ENCODE measurements at places on chromosomes 5 and 9.

- DNase-seq, result no peak
Observed at GRCh38 chr5:136001466-136001981, 27.3 kb upstream of the TGFBI start.

DNA sequence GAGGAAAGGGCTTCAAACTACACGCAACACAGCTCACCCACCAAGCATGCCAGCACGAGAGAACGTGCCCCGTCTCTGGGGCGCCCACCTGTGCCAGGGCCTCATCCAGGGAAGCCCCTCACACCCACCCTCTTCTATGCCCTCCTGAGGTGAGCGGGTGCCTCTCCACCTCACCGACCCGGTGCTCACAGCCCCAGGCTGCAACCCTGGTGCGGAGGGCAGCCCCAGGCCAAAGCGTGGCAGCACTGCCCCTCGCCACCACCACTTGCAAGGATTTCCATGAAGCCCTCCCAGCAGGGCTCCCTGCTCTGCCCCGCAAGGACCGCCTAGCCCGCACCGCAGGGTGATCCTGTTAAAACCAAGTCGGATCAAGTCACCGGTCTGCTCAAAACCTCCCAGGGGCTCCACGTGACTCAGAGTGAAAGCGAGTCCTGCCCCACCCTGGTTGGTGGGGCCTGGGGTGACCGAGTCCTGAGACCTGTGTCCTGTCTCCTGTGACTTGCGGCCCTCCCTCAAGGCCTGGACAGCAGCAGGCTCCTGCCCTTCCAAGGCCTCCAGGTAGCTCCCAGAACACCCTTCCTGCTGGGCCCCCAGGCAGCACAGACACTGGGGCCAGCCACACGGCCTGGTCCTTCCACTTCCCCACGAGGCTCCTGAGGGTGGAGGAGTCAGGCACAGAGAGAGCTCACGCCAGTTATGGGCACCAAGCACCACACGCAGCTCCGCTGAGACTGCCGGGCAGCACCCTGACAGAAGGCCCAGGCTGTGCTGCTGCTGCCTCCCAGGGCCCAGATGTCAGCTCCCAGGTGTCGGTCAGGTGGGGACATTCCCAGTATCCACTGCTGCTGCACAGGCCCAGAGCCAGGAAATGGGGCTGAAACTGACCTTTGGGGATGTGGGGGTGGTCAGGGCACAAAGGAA is 12.7 kb downstream of the BRD3 start:
- DNase-seq, result no peak

DNA sequence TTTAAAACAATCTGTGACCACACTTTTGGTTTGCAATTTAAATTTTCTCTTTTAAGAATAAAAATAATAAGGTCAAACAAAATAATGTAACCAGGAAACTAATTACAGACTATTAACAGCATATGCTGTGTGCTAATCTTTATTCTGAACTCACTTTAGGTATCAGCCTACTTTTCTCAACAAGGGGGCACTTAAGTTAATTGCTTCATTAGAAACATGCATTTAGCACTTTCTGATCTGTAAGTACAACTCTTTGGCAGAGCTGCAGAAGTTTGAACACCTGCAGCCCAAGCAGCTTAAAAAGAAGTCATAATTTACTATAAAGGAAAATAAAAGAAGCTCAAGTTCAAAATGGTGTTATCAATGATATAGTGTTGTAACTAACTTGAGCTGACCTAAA is 21.7 kb downstream of the XRCC4 start:
- DNase-seq, result no peak

DNA sequence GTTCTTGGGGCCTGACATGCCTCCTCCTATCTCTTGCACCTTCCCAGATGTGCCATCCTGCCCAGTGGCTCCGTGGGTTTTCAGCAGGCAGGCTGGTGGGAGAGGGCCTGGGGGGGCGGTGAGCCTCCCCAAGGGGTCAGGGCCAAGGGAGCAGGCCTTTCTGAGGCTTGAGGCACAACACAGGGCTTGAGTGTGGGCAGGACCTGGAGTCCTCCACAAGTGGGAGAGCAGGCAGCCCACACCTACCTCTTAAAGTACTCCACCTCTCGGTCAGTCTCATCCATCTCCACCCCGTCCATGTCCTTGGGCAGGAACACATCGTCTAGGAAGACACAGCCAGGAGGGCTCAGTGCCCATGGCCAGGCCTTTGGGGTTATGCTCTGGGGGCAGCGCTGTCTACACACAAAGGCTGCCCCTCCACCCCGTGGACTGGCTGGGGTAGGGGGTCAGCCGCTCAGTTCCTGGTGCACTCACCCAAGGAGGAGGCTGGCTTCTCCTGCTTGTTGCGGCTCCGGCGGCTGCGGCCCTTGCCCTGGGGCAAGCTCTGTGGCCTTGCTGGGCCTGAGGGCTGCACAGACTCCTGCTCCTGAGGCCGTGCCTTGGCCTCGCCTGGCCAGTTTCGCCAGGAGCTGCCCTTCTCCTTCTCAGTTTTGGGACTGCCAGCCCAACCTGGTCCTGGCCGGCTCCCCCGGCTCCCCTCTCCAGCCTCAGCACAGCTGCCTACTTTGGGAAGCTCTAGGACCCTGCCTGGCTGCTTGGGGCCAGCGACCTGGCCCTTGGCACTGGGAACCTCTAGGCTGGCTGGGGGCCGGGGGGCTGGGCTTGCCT is 7.2 kb upstream of the DDX41 start:
- no peak for DNase-seq

- peak; percentile 51 for DNase-seq
Observed at GRCh38 chr9:14308853-14309145, 5.1 kb downstream of the NFIB start.

DNA sequence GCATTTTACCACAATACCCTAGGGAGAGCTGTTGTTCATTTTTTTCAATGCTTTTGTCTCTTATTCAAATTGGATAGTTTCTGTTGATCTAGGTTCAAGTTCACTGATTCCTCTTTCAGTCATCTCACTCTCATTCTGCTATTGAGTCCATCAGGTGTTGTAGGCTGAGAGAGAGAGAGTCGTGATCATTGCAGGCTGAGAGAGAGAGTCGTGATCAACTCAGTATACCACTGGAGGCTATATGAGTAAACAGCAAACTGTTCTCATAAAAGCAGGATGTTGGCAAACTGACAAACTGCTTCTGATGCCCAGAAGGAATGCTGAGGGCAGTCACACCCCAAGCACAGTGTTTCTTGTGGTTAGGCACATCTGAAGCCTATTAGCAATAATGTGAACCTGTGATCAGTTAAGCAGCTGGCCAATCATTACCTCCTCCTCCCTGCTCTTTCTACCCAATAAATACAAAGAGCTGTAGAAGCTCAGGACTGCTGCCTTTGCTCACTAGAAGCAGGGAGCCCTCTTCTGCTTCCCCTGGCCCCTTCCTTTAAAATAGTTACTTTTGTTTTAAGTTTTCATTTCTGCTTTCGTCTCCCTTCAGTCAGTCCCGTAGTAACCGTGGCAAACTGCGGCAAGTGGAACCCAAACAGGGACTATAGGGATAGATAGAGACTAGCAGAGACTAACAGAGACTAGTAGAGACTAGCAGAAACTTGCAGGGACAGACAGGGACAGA is 476.1 kb upstream of the ACO1 start:
- peak; percentile 59 for DNase-seq

DNA sequence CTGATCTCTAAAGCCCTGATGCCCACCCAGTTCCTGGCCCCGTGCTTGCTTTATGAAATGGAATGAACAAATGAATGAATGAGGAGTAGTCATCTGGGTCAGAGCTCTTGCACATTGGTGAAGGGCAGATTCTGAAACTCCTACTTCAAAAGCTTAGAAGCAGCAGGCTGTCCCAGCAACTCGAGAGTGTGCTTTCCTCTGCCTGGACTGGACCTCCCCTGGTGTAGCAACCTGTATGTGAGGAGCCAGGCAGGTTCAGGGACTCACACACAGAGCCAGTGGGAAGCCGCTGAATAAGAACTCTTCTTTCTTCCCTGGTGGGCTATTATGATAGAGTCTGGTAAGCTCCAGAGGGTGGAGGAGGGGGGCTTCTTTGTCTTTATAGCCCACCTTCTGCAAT is 396.4 kb downstream of the CDK5RAP2 start:
- DNase-seq, result no peak

GRCh38 chr5:121702682-121703081 is 149.0 kb upstream of the FTMT start:
- no peak for DNase-seq

GRCh38 chr5:141608557-141608956 is 10.2 kb downstream of the DIAPH1 start:
- peak; percentile 53 for DNase-seq

DNA sequence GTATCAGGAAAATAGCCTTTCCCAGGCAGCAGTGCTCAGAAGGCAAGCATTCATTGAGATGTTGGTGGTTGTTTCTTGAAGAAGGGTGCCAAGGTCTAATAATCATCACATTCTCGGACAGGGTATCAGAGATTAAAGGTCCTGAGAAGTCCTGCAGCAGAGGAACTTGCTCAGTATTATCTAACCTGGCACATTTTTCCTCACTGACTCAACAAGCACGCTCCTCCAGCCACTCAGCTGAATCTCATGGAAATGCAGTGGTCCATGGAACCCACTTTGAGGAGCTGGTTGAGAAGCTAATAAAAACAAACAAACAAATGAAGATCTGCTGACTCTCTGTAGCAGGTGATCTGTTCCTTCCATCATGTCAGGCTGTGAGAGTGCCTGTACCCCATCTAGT is 35.3 kb upstream of the ICE1 start:
- peak; percentile 60 for DNase-seq

DNA sequence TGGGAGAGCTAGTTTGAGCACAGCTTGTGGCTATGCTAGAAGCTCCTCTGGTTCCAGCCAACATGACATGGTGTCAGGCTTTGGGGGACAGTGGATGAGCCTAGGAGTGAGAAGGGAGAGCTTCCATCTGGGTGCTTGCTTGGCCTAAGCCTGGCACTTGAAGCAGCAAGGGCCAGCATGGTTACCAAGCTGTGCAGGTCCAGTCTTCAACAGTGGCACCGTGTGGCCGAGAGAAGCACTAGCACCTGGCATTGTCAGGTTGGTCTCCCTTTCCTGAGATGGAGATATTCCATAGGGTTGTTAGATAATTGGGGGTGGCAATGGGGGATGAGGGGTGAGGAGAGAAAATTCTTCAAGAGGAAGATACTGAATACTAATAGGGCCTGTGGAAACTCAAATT is 261.9 kb downstream of the PBX3 start:
- no peak for DNase-seq

- DNase-seq, result no peak
Observed at GRCh38 chr5:95029569-95030366, 255.1 kb downstream of the MCTP1 start.

DNA sequence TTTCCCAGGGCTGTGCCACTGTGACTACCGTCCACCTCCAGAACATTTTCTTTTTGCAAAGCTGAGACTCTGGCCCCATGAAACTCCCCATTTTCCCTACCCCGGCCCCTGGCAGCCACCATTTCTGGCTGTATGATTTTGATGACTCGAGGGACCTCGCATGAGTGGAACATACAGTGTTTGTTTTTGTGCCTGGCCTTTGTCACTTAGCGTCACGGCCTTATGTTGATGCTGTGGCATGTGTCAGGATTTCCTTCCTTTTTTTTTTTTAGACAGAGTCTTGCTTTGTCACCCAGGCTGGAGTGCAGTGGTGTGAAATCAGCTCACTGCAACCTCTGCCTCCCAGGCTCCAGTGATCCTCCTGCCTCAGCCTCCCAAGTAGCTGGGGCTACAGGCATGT is 42.7 kb downstream of the ASS1 start:
- no peak for DNase-seq

- no peak for DNase-seq
Observed at GRCh38 chr5:123471385-123471784, 40.6 kb upstream of the CSNK1G3 start.

DNA sequence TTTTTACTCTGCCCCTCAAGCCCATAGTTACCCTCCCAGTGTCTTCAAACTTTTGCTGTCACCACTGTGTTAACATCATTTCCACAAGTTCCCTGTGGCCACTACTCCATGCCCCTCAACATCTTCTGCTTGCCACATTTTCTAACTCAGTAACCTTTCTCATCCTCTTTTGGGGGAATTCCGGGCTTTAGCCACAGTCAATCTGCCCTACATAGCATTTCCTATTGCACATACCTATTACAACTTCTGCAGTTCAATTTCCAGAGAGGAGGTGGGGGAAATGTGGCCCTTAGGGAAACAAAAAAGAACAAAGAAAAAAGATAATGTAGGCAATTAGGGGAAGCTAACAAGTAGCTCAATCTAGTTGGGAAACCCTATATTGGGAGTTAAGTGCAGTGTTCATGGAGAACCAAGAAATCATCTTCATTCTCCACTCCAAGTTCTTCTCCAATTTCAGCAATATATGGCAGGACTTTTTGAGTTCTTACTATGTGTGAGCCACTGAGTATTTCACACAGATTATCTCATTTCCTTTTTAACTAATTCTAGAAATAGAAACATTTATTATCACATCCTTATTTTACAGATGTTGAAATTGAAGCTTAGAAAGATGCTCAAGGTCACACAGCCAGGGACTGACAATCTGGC is 40.2 kb upstream of the LPAR1 start:
- DNase-seq, result no peak

DNA sequence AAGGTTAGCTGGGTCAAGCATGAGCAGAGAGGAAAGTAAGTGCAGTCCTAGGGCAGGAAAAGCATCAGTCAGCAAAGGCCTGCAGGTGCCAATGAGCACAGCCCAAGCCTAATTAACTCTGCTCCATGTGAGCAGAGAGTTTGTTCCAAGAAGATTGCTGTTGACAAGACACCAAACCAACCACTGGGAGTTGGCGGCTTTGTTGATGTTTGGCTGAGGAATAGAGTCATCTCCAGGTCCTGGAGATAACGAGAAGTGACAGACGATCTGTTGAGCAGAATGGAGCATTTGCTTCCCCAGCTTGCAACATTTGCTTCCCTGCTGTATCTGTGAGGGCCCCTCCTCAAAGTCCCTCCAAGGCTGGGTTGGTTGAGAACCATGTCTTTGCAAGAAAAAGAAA is 68.2 kb downstream of the FAM114A2 start:
- no peak for DNase-seq
